Testis (tissue), 5 donors: ENCODE measurements at places on chromosomes 5 and 9. TPM values are rescaled to one million over a fixed set of nuclear protein-coding genes. Genes with fewer than 3 reads are reported as not detected.

GRCh38 chr5:60232036-60232795, 338.7 kb upstream of the PDE4D start:
- no peaks in the 10 kb centered on the region for H3K4me1 ChIP-seq
- H3K4me3 ChIP-seq: no peak overlapping the region
- DNase-seq: no peak
- no peaks in the 10 kb centered on the region for H3K36me3 ChIP-seq

- H3K27ac ChIP-seq: no peak overlapping the region
- H3K36me3 ChIP-seq: no peaks in the 10 kb centered on the region
- no peaks in the 10 kb centered on the region for H3K27me3 ChIP-seq
These were observed 3.8 kb upstream of the RASEF start for GRCh38 chr9:83066771-83067170.

DNA sequence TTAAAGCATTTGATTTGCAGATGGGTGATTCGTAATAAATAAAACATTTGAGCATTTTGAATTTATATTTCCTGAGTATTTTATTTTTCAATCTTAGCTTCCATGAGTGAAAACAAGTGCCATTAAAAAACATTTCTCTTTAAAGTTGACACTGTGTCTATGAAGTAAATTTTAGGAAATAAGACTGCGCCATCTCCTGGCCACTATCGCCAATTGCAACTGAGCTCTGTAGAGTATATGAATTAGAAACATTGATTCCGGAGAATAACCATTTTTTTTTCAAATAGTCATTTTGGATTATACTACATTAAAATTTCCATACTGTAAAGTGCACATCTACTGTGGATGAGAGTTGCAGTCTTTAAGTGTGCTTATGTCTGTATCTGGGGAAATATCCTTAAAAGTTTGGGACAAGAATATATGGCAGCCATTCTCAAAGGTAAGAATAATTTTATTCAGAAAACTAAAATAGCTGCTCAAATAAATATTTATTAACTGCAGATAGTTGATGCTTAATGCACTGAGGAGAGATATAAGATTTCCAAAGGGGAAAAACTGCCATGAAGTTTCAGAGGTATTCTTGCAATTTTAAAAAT, 5.9 kb downstream of the DMRTA1 start:
- no peaks in the 10 kb centered on the region for H3K27me3 ChIP-seq
- H3K36me3 ChIP-seq: no peaks in the 10 kb centered on the region
- H3K4me3 ChIP-seq: no peak overlapping the region
- no peak overlapping the region for H3K27ac ChIP-seq

DNA sequence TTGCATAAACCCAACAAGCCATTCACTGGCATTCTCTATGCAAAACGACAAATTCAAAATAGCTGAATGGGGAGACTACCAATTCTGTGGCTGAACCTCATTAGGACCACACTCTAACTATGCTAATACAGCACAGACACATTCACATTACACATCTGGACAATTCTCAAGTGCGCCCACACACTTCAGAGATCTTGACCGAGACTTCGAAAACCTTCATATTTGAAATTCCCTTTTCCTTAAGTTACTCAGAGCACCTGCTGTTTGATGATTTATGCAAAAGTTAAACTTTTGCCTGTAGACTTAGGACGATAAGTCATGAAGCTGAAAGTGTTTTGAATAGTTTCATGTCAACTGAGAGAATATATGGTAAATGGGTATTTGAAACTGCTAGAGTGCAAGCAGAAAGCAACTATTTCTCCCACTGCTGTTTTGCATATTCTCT, 111.9 kb downstream of the FBN2 start:
- no peak overlapping the region for H3K4me3 ChIP-seq
- H3K27ac ChIP-seq: no peak overlapping the region
- no peak for DNase-seq
- no peaks in the 10 kb centered on the region for H3K4me1 ChIP-seq

Gene C1QTNF3
- 31.3 TPM for polyA plus RNA-seq

Gene SCGB3A2
- not detected for polyA plus RNA-seq
